Amniotic stem cell (primary cell): ENCODE measurements at places on chromosomes 7 and 10.

- no peak for DNase-seq
Observed at GRCh38 chr10:7408291-7409044, 2.4 kb downstream of the SFMBT2 start.

DNA sequence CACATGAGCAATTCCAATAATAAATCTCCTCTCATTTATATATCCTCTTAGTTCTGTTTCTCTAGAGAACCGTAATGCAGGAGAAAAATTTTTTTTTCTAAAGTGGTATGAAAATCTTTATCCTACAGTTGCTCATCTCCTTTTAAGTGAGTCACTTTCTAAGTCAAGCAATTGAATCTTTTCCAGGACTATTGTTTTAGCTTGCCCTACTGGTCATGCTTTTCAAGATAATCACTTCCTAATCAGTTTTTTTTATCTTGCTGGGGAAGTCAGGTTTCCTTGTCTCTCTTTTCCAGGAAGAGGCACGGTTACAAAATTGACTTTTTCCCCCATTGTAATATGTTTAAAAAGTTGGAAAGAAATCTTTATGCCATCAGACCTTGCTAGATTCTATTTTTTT is 44.0 kb downstream of the INPP5F start:
- DNase-seq, result no peak

- no peak for DNase-seq
Observed at GRCh38 chr10:45052700-45053099, 52.0 kb downstream of the ZNF22 start.

- no peak for DNase-seq
Observed at GRCh38 chr10:33067481-33067880, 109.5 kb upstream of the ITGB1 start.

GRCh38 chr7:74400420-74401136 is 53.1 kb upstream of the GTF2IRD1 start:
- no peak for DNase-seq

DNA sequence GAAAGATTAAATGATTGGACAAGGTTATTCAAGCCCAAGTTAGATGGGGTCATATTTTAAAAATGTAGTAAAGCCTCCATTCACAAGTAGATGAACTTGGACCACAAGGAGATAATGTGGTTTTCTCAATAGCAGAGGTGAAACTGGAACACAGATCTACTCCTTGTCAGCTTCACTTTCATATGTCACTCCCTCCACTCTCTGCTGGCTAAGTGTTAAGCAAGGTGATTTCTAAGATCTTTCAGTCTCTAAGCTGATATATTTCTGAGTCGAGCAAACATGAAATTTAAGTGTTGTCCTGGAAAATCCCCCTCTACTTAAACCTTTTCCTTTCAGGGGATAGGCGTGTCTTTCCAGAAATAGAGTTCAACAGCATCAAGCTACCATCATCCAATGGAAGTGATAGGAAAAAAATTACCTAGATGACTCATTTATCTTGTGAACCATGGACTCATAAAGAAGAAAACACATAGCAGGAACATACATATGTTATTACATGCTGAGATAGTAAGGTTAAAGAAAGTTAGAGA is 275.0 kb downstream of the PTEN start:
- no peak for DNase-seq

- DNase-seq, result no peak
Observed at GRCh38 chr10:119478811-119479341, 63.6 kb downstream of the RGS10 start.

GRCh38 chr7:92740700-92741126 is 95.7 kb downstream of the CDK6 start:
- DNase-seq, result peak; percentile 52

GRCh38 chr10:75755528-75755927 is 324.1 kb downstream of the LRMDA start:
- DNase-seq, result no peak

DNA sequence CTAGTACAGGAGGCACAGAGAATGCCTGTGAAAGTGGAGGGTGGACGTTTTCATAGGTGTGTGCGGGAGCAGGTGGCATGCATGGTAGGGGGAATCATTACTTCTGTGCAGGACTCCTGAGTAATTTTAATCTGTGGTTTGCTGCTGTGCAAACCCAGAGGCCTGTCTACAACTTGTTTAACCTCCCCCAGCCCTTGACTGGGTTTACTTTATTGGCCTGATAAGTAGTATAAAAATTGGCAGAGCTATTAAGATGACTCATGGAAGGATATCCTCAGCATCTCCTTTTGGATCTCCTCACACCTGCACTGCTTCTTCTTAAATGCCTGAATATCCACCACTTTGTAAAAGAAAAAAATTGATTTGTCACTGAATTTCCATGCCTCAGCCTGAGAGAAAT is 104.8 kb downstream of the AUTS2 start:
- DNase-seq, result no peak

DNA sequence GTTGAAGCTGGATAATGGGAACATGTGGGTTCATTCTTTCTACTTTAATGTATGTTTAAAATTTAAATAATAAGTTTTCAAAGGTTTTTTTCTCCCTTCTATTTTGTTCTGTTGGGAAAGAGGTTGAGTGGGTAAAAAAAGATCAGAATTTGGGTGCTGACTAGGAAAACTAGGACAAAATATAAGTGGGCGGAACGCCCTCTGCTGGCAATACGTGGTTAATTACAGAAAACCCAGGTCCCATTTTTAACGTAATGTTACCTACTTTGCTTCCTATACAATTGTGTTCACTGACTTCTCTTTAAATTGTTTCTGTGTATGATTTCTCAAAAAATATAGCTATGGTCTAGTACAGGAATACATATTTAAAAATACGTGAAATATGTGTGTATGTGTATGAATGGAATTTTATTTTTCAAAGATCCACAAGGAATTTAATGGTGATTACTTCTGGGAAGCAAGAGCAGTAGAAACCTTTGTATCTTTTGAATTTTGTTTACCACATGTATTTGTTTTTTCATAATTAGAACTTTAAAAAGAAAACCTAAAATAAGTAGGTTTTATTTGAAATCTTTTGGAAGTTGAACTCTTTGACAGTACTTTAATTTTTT is 8.7 kb downstream of the ECD start:
- DNase-seq, result peak; percentile 60

DNA sequence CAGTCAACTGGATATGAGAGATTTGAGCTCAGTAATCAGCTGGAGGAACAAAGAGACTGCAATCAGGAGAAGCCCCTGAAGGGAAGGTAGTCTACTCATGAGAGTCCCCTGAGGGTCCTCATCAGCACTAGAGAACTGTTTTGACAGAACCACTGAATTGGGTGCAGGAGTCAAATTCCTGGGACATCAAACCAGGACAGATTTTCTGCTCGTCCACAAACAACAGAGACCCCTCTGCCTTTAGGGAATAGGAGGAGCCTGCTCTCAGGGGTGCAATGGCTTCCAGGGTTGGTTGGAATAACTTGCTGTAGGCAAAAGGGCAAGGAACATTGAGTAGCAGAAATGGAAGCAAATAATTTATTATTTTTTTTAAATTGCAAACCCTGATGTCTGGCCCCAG is 21.9 kb upstream of the NEUROD6 start:
- no peak for DNase-seq

DNA sequence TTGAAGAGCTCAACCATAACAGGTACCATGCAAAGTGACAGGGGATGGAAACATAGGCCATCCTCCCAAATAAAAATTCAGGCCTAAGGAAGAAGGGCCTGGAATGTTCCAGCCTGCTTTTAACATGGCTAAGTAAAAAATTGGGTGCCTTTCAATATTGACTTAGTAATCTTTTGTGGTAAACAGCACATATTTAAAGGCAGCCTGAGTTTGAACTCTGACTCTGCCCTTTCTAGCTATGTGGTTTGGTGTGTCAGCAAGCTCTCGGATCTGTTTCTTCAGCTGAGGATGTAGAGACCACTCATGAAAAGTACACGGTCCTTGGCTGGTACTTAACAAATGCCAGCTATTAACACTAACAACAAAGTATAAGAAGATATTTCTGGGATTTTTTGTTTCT is 191.8 kb upstream of the CDCA7L start:
- no peak for DNase-seq

- DNase-seq, result no peak
Observed at GRCh38 chr10:104638861-104639589, 2.1 kb upstream of the SORCS3 start.

DNA sequence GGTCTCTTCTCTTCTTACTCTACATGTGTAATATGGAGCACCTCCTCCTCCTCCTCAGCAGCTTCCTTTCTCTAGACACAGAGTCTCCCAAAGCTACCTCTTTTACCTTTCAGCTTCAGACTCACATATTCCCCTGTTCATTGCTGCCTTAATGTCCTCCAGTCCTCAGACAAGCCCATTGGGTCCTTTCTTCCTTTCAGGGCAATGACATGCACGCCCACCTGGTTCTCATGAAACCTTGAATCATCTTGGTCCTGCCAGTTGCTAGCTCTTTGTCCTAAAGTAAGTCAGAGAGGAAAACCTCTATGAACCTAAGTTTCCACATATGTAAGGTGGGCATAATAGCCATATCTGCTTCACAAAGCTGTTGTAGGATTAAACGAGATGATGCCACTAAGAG is 227.0 kb downstream of the RPS24 start:
- no peak for DNase-seq

DNA sequence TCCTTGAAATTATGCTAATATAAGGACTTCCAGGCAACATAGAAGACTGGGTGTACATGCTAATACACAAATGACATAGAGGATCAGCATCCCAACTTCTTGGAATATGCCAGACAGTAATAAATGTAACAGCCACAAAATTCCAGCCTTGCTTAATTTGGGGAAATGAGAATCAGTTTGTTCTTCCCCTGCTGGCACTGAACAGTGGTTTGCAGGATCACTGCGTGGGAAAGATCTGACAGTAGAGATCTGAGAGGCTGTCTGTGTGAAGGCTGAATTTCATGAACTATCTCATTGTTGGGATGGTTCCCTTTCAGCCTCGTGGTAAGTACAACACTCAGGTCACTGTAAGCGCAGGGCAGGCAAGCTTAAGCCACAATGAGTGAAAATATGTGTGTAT is 1078.0 kb downstream of the LRMDA start:
- DNase-seq, result no peak

- no peak for DNase-seq
Observed at GRCh38 chr7:24949884-24950283, 30.1 kb downstream of the OSBPL3 start.

GRCh38 chr10:72812753-72813430 is 80.6 kb upstream of the OIT3 start:
- peak; percentile 65 for DNase-seq

GRCh38 chr7:1696671-1697498 is 26.8 kb downstream of the ELFN1 start:
- DNase-seq, result no peak

DNA sequence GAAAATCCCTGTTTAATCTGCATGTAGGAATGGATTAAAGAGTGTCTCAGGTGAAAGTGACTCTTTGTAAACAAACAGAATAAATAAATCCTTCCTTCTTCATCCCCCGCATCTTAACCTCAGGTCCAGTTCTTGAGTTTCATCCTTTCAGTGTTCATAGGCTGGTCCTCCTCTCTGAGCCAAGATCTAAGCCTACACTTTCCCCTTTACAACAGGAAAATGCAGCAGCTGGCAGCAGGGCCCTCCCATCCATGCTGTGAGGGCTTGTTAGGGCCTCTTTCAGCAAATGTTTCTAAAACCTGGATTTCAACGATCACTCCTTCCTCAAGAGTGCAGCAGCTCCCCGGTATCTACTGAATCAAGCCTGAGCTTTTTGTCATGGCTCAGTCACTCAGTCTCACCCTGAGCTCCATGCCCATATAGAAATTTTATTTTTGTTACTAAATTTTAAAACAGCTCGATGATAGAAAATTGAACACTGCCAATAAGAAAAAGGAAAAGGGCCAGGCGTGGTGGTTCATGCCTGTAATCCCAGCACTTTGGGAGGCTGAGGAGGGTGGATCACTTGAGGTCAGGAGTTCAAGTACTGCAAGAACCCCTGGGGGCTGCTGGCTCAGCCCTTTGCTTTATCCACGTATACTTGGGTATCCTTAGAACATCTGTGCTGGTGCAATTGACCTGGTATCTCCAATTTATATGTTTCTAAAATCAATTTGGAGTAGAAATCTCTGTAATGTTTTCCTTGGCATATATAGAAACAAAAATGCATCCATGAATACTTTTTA is 15.6 kb downstream of the BLNK start:
- DNase-seq, result no peak

- no peak for DNase-seq
Observed at GRCh38 chr7:85469446-85470010, 282.7 kb upstream of the SEMA3D start.

DNA sequence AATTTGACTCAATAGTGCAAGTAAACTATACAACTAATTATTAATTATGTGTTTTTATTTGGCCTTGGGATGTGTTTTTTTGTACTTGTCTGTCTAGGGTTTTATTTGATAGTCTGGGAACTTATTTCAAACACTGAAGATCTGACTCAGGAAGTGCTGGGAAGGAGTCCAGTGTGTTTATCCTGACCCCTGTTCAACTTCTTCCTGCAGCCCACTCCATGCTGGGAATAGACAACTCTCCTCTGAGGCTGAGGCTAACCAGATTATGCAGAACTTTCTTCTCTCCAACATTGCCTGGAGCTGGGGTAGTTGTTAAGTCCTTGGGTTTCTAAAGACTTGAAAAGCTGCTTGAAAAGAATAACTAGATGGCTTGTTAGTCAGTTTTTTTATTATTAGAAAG is 6.9 kb downstream of the CISD1 start:
- no peak for DNase-seq

DNA sequence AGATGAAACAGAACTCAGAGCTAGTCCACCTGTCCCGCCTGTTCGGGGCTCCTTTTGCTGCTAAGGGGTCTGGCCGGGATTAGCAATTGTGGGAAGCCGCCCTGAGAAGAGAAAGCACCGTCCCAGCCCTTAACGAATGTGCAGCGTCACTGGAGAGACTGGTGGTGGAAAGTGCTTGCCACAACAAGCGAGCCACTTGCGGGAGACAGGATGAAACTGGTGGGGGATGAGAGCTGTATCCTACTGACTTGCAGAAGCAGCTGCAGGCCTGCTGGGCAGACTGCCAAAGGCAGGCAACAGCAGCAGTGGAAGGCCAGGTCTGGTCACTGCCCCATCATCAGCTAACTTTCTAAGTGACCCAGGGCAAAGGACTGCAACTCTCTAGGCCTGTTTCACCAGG is 95.4 kb downstream of the FAM53B start:
- DNase-seq, result no peak

DNA sequence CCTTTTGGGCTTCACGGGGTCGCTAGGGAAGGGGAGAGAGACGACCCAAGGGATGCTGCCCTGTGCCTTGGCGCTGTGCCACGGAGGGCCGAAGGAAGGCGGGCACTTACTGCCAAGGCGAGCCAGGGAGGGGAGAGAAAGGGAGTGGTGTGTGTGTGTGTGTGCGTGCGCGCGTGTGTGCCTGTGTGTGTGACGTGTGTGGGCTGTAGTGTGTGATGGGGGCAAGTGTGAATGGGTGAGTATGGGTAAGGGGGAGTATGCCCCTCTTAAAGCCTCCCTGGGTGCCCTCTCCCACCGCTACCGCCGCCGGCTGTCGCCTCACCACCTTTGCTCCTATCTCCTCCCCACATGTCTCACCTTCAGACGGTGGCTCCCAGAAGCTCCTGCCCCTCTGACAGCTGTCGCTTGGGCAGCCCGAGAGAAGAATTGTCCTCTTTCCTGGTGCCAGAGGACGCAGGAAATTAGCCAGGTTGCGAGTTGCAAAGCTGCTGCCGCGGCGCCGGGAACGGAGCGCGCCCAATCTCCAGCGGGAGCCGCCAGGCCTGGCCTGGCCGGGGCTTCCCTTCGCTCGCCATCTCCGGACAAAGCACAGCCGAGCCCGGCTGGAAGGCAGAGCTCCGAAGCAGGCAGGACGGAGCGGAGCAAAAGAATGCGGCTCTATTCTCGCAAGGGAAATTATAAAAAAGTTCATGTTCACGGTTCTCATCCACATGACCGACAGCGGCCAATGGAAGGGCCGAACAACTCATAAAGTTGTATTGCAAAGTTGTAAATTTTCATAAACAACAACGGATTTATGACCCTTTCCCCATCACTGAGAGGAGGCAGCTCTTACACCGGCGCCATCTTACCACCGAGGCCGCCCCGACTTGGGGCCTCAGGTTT is at the start of gene HOXA3:
Gene HOXA3 (minus strand): TSS at position 653 of the 885 bp plus-strand sequence. CDS start 41,943 bp downstream, outside the sequence.
- DNase-seq, result no peak
